ENCODE measurements at places on chromosomes 5 and 9.

DNA sequence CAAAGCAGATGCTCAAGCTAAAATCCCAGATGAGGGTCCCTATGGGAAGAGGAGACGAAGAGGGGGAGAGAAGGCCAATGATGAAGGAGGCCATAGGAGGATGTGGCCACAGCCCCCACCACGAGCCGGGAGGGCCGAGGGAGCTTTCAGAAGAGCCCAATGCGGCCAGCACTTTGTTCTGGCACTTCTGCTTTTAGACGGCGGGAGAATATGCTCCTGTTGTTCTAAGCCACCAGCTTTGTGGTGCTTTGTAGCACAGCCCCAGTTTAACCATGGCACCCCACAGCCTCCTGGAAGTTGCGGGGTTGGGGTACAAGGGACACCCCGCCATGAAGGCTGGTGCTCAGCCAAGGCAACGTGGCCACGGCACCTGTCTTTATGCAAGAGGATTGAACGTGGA is 33.4 kb downstream of the LPCAT1 start:
- no peak for DNase-seq

GRCh38 chr5:40653221-40654022 is 26.3 kb upstream of the PTGER4 start:
- no peak for DNase-seq

DNA sequence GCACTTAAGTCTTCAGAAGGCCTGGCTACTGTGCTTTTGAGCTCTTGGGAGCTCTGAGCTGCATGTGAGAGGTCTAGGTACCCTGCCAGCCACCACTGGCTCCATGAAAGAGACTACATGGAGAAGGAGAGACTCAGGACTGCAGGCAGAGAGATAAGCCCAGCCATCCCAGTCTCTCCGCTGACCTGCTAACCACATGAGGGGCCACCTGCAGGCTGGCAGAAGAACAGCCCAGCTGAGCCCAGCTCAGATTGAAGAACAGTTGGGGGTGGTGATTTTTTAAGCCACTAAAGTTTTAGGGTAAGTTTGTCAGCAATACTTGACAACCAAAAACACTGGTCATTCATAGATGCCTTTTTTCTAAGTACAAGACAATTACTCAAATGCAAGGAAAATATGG is 205.0 kb upstream of the PRDM9 start:
- no peak for DNase-seq

GRCh38 chr5:165495829-165496380 is 1990.5 kb downstream of the MAT2B start:
- DNase-seq: no peak

DNA sequence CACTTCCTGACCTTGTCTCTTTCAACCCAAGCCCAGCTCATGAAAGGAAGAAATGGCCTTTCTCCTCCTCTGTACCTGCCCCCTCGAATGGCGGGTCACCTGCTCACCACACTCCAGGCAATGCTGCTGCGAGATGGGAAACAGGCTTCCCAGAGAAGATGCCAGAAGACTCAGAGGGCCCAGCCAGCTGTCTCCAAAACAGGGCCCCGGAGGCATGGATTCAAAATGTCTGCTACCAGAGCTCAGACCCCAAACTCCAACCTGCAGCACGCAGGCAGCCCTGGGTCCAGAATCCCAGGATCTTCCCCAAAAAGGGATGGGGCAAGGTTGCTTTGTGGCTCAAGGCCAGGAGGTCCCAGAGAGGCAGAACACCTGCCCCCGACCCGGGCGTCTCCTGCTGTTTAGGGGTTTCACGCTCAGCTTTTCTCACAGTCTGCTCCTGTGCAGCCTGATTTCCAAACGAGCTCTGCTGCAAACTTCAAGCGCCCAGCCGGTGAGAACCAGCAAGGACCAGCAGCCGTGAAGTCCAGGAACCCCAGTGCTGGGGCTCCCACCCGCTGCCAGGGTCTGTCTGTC is 42.5 kb downstream of the VAV2 start:
- DNase-seq: no peak

DNA sequence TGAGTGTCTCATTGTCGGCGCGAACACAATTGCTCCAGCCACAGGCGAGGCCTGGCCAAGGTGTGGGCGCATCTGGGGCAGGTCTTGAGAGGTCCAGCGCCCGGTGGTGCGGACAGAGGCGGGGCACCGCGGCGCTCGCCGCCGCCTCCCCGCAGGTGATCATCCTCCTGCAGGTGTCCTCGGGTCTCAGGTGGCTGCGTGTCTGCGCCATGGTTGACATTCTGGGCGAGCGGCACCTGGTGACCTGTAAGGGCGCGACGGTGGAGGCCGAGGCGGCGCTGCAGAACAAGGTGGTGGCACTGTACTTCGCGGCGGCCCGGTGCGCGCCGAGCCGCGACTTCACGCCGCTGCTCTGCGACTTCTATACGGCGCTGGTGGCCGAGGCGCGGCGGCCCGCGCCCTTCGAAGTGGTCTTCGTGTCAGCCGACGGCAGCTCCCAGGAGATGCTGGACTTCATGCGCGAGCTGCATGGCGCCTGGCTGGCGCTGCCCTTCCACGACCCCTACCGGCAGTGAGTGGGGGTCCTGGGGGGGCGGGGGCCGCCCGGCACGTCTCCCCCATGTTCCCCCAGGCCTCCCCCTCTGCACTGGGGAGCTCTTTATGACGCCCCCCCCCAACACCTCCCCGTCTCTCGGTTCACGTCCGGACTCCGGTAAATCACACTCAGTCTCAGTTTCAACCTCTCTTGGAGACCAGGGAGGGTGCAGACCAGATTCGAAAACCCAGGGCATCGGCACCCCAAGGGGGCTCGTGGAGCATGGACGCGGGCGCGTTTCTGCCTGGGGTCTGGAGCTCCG is 446 bp downstream of the NXNL2 start:
- no peak for DNase-seq

DNA sequence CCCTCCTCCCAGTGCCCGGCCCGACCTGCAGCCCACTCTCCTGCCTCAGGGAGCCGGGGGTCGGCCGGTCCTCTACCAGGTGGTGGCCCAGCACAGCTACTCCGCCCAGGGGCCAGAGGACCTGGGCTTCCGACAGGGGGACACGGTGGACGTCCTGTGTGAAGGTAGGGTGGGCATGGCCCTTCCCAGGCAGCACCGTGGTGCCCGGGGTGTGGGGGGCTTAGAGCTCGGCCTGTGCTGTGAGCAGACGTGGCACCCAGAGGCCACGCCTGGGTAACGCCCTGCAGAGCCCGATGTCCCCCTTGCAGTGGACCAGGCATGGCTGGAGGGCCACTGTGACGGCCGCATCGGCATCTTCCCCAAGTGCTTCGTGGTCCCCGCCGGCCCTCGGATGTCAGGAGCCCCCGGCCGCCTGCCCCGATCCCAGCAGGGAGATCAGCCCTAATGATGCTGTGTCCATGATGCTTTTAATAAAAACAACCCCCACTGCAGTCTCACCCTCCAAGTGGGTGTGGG is 7.2 kb downstream of the ENTPD8 start:
- no peak for DNase-seq
